Stimulated activated naive CD4-positive, alpha-beta T cell treated with Interleukin-2 at 50 U/mL for 16 hours (primary cell): ENCODE measurements at places on chromosomes 7 and 10.

DNA sequence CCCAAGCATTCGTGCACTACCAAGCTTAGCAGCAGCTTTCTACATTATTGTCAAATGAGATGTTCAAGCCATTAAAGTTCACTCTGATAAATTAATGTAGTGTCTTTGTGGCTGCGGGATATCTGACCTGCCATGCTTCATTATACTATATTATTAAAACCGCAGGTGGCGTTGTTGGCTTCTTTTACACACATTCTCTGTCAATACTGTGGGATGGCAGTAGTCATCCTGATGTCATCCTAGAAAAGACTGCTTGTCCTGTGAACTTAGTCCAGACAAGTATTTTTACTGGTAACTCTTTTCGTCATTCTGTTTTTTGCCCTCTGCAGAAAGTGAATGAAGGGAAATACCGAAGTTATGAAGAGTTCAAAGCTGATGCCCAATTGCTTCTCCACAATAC, 103.9 kb downstream of the ZMYND11 start:
- DNase-seq = no peak

DNA sequence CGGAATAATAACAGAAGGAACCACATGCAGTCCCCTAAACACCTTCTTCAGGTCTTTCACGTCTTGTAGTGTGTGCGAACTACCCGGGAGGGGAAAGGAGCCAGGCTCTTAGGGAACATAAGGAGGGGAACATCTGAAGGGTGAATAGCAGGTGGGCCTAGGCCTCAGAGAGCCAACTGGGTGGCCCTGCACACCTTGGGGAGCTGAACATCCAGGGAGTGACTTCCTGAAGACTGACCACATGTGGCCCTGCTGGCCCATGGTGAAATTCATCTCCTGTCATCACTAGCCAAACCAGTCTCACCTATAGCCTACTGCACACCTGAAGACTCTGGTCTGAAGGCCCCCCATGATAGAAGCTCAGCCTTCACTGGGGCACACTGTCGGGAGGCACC, 5.6 kb downstream of the CALML3 start:
- no peak for DNase-seq

DNA sequence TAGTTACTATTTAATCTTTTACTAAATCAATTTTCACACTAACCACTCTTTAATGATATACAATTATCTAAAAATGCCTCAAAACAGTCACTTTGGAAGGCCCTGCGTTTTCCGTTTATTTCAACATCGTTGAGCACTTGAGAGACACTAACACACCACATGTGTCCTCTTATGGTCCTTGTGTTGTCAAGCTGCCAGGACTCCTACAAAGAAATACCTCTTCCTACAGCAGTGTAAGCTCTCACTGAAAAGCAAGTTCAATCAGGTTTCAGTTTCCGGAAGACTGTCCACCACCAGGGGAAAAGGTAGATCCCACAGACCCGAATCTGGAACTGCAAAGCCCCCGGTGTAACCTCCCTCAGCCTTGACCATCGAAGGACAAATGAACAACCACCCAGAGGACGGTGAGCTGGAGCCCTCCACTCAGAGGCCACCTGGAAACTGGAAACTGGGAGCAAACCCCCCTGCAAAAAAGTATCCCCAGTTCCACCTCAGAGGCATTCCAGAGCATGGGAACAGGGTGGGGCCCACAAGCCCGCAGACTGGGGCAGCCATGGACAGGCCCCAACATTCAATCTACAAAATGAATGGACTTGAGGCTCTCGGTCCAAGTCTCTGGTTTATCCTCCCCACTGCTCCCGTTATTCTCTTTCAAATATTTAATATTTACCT, 37.6 kb downstream of the KCNH2 start:
- no peak for DNase-seq

DNA sequence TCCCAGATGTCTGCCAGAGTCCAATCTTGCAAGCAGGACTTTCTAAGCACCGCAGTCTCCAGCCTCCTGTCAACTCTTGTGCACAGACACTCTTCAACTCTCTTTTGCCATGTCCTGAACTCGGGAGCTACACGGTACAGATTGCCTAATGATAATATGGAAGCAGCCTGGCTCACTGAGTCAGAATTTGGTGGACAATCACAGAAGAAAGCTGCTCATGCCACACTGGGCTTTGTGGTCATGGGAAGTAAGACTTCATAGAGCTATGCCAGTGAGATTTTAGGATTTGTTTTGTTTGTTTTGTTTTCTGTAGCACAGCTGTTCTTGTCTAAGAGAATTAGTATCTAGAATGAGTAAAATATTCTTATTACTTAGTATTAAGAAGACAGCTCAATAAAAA, 144.1 kb upstream of the PRSS58 start:
- no peak for DNase-seq

DNA sequence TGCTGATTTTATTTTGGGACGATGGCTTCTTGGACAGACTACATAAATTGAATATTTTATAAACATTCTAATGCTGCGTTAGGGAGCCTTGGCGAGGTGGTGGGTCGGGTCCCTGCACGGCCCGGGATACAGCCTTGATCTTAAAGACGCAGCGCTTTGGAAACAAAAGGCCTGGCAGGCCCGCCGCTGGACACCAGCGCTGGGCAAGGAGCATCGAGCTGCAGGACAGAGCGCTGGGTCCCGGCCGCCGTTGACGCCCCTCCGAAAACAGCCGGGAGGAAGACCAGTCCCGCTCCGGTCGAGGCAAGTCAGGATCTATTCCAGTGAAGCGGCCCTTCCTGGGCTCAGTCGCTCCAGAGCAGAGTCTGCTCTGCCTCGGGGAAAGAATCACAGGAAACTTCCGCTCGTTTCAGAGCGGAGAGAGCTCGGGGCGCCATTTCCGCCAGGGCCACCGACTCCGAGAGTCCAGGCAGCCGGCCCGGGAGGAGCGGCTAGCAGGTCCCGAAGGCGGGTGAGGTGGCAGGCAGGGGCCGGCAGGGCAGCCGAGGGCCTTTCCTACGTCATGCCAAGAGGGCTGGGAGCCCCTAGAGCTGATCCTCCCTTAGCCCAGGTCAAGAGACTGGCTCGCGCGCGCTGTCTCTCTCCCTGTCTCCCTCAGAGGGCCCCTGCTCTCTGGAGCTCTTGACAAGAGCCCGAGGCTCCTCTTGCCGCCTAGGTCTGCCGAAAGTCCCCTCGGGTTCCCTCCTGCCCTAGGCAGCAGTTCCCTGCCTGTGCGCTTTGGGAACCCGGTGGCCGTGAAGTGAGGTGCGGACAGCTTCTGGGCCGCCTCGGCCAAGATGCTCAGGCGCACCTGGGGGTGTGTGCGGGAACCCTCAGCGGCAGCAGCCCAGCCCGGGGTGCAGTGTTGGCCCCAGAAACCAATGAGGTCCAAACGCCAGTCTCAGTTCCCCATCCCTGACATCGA, 1.4 kb upstream of the DRGX start:
- no peak for DNase-seq

- DNase-seq = no peak
These were observed 23.0 kb upstream of the CEP41 start for GRCh38 chr7:130463553-130464434.

DNA sequence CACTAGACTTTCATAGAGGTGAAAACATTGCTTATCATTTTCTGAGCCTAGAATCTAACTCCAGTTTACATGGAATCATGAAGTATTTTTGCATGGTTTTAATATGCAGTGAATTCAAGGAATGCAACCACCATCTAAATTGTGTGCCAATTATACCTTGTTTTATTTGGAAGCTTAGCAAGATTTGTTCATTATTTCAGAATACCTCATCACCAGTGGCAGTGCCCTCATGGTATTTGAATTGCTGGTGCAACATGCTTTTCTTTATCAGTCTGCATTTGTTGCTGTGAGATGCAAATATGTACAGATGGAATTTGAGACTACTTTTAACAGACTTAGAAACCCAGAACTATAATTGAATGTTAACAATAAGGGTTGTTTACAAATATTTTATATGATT, 18.7 kb upstream of the ZNF800 start:
- DNase-seq = no peak

- no peak for DNase-seq
These were observed 4.0 kb upstream of the LEP start for GRCh38 chr7:128236924-128237586.

DNA sequence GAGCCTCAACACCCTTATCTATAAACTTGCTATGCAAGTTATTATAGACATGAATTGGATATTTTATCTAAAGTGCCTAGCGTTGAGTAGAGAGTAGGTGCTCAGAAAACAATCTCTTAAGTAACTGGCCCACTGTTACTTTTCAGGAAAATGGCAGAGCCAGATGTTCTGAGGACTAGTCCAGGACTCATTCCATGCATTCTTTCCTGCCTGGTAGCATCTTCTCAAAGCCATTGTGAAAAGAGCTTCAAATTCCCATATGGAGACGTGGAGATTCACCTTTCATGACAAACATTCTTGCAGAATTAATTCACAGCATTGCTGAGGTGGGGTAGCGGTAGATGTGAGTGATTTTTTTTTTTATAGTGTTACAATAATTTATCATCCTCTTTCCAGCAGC, 35.9 kb upstream of the ITPRID1 start:
- DNase-seq = no peak

- no peak for DNase-seq
These were observed 31.0 kb downstream of the PPIF start for GRCh38 chr10:79378383-79378646.

DNA sequence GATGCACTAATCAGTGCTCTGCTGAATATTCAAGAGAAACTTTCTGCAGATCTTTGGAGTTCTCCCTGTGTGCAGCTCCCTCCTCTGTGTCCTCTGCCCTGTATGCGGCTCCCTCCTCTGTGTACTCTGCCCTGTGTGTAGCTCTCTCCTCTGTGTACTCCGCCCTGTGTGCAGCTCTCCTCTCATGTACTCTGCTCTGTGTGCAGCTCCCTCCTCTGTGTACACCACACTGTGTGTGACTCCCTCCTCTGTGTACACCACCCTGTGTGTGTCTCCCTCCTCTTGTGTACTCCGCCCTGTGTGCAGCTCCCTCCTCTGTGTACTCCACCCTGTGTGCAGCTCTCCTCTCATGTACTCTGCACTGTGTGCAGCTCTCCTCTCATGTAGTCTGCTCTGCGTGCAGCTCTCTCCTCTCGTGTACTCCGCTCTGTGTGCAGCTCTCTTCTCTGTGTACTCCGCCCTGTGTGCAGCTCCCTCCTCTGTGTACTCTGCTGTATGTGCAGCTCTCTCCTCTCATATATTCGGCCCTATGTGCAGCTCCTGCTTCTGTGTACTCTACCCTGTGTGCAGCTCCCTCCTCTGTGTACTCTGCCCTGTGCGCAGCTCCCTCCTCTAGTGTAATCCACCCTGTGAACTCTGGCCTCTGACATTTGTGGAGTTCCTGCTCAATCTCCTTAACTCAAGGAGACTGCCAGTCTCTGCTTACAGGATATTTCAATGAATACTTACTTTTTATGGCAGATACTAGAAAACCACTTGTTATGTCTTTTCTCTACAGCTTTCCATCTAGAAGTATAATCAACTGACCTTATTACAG, 280.4 kb downstream of the GLRX3 start:
- DNase-seq = no peak

GRCh38 chr10:110358869-110359629, 54.3 kb upstream of the SMNDC1 start:
- DNase-seq = no peak

GRCh38 chr10:35447693-35448407, 111.5 kb downstream of the CCNY start:
- DNase-seq = no peak

DNA sequence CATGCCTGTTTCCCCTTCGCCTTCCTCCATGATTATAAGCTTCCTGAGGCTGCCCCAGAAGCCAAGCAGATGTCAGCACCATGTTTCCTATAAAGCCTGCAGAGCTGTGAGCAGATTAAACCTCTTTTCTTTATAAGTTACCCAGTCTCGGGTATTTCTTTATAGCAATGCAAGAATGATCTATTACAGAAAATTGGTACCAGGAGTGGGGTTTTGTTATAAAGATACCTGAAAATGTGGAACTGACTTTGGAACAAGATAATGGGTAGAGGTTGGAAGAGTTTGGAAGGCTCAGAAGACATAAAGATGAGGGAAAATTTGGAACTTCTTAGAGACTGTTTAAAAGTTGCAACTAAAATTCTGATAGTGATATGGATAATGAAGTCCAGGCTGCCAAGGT, 4.8 kb upstream of the RSU1 start:
- no peak for DNase-seq

GRCh38 chr10:127278001-127278400, 81.6 kb upstream of the INSYN2A start:
- no peak for DNase-seq

GRCh38 chr7:52140851-52141250, 824.2 kb upstream of the COBL start:
- DNase-seq = no peak

- DNase-seq = no peak
These were observed 45.1 kb upstream of the INPP5A start for GRCh38 chr10:132492323-132493025.

- DNase-seq = no peak
These were observed 55.6 kb downstream of the WIPF3 start for GRCh38 chr7:29861884-29862283.

GRCh38 chr7:74518041-74518440, 64.3 kb downstream of the GTF2IRD1 start:
- no peak for DNase-seq

DNA sequence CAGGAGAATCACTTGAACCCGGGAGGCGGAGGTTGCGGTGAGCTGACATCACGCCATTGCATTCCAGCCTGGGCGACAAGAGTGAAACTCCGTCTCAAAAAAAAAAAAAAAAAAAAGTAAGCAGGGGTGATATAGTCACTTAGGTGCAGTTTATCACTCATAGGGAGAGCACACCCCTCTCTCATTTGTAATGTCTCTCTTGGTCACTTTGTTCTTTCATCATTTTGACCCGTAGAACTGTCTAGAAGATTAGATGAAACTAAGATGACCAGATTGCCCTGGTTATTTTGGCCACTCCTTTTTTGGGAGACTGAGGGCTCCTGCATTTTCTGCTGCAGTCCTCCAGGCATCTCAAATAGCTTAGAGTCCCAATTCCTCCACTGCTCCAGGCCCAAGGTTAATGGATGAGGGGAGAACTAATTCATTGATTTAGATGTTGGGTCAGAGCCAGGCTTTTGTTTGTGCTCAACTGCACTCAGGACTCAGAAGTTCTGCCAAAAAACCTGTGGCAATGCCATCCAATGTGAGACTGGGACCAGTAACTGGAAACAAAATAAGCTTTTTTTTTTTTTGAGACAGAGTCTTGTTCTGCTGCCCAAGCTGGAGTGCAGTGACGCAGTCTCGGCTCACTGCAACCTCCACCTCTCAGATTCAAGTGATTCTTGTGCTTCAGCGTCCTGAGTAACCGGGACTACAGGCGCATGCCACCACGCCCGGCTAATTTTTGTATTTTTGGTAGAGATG, 50.0 kb upstream of the CAMK1D start:
- DNase-seq = no peak

DNA sequence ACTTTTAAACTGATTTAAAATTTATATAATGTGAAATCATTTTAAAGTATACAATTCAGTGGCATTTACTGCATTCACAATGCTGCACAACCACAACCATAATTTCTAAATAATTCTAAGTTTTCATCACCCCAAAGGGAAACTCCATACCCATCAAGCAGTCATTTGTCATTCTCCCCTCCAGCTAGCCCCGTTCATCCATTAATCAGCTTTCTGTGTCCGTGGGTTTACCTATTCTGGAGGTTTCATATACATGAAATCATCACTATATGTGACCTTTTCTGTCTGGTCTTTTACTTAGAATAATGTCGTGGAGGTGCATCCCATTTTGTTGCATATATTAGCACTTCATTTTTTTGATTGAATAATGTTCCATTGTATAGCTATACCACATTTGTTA, 214.1 kb downstream of the ADK start:
- no peak for DNase-seq
